Dorsolateral prefrontal cortex (tissue), 122 donors: ENCODE measurements at places on chromosomes 5 and 9. TPM values are rescaled to one million over a fixed set of nuclear protein-coding genes. Genes with fewer than 3 reads are reported as not detected.

Gene FGFR4
- total RNA-seq = 6.0 TPM

Gene IL4
- total RNA-seq = not detected

Gene GRXCR2
- not detected for total RNA-seq

Gene DOK3
- total RNA-seq = 7.7 TPM

Gene GABRB2
- total RNA-seq = 234 TPM

Gene ERAP2
- total RNA-seq = 3.2 TPM

Gene SLC35D2
- total RNA-seq = 24.0 TPM

Gene SHOC1
- total RNA-seq = not detected

Gene PROB1
- 3.4 TPM for total RNA-seq

Gene PRRT1B
- total RNA-seq = not detected

Gene INSL4
- total RNA-seq = not detected

Gene AGPAT2
- 12.4 TPM for total RNA-seq

Gene STC2
- total RNA-seq = 3.0 TPM

Gene HAPLN1
- total RNA-seq = 1.4 TPM
